ENCODE measurements at places on chromosomes 13 and 19.

DNA sequence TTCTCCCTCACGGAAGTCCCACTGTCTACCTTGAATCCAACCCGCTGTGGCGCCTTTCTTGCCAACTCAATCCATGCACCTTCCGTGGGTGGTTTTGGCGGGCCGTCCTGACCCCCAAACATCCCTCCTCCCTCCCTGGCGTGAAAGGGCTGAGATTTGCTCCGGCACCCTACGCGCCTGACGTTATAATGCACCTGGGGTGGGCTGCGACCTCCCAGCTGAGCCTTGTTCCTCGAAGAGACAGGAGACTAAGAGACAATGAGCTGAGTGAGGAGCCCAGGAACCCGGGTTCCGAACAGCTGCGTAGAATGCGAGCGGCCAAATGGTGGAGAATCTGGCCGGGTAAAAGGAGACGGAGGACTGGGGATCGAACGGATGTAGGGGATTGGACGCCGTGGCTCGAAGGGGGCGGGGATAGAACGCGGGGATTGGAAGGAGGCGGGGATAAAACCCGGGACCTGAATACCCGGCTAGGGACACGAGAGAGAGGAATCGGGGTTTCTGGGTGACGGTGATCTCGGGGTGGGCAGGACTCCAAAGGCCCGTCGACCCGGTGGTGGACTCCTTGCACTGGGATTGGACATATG lies at the start of gene CPT1C:
Gene CPT1C, plus strand, starts transcription at position 461 of the 587 bp plus-strand sequence. CDS start 1,137 bp downstream, outside the sequence.
- no peak for DNase-seq

DNA sequence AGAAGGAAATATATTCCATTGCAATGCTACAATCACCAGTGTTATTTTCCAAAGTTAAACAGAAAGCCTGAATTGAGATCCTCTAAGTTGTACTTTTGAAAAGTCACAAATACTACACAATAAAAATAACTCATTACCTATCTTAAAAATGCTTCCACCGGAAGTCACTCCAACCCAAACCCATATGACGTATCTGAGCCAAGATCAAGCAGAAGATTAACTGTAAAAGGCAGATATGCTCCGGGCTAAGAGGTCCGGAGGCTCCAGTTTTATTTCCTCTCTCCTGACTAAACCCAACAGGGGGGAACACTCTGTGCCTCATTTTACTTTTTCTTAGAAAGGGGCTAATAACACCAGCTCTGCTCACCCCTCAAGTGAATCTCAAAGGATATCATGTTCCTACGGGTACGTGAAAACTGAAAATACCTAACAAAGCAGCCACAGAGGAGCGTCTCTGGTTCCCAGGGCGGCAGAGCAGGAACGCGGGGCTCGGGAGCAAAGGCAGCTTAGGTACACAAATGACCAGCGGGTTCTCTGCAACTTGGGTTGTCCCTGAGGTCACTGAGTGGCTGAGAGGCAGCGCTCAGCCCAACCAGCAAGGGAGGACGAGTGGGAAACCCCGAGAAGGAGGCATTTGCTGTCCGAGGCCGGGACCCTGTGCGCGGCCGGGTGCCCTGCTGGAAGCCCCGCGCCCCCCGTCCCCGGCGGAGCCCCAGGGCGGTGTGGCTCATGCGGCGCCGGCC lies 750 bp downstream of the RAB20 start:
- DNase-seq: no peak

DNA sequence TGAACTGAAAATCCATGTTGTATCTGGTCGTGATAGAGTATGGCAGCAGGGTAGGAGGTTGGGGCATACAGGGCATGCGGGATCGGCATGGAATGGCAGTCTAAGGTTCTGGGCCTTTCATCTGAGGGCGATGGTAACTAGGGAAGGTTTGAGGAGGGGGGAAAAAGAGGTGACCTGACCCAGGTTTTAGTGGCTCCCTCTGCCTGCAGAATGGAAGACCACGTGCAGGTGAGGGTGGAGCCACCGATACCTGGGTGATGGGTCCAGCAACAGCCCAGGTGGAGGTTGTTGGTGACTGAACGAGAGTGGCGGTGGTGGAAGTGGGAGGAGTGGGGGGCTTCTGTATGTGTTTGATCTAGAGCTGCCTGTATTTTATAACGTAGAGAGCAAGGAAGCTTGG lies 3.8 kb downstream of the ZNF749 start:
- no peak for DNase-seq

DNA sequence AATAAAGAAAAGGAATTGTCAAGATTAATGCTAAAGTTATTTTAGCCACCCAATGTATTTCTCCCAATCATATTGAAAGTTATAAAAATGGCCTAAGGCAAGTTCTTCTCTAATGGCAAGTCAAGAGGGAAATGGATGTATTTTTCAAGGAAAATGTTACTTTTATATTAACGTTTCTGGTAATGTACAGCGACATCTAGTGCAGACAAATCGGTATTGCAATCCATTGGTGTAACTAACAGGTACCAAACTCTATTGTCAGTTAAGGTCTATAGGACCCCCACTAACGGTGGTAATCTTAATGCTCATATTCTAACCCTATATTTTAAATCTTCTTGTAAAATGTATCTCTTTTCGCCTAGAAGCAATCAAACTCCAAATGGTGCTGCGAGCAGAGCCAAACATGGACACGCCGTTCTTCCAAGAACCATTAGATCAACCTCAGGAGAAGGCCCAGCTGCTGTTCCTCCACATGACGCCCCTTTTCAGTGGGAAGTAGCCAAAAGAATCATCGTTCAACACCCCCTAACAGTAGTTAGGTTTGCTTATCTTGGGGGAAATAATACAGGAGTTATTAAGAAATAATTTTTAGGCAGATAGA lies 98.5 kb upstream of the PABPC3 start:
- DNase-seq: peak; percentile 12

DNA sequence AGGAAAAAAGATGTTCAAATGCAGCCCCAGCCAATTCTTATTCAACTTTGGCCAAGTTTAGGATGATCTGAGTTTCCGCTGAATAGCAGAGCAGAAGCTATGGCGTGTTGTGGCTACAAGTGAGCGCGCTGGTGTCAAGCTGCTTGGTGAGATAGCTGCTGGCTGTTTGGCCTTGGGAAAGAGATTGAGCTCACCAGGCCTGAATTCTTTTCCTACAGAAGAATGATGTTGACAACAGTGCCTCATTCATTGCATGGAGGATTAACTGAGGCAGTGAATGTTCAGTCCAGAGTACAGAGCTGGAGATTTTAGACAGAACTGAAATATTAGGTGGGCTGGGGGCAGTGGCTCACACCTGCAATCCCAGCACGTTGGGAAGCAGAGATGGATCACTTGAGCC lies 31.5 kb upstream of the MAP3K10 start:
- no peak for DNase-seq

GRCh38 chr13:65088906-65089305 lies 2141.2 kb downstream of the PCDH9 start:
- DNase-seq: no peak

DNA sequence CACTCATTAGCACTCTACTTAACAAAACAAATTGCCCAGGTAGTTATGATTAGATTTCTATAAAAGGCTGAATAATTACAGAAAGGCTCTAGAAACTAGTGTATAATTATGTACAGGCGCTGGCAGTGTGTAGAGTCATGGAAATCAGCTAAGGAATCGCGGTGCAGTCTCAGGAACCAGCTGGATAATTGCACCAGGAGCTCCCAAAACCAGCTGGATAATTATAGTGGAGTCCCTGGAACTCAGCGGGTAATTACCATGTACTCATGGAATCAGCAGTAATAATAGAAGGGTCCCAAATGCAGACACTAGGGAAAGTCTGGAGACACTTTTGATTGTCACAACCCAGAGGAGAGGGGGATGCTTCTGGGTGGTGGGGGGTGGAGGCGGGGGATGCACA lies 23.2 kb upstream of the TTYH1 start:
- no peak for DNase-seq

- DNase-seq: no peak
Observed at GRCh38 chr13:49395451-49395865, 48.4 kb downstream of the CAB39L start.

DNA sequence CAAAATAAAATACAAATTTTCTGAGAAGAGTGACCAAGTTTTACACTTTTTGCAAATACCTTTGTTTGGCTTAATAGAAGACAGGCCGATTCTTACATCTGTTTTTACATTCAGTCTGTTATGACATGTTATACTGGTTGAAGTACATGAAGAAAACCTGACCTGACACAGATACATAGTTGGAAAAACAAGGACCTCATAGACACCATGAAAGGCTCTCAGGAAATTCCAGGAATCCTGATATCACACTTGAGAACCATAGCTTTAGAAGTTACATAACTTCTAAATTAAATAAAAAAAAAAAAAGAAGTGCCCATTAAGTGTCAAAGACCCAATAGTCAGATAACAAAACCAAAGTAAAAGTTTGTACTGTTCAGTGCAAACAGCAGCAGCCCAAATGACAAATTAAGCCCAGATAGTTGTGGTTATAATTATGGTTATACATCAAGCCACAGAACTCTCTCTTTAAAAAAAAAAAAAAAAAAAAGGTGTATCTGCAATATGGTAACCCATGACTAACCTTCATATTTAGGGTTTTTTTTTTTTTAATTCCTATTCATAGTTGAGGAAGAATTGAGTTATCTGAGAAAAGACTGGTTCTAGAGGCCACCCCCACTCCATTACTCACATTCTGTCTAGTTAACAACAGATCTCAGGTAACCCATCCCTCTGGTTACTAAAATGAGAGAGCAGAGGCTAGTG lies 19.8 kb downstream of the RBM26 start:
- no peak for DNase-seq

All from K562 (cell line).